AG08396 (cell line): ENCODE measurements at places on chromosomes 2 and 18.

GRCh38 chr2:48600204-48600813, 17.3 kb upstream of the GTF2A1L start:
- peak; percentile 35 for DNase-seq

DNA sequence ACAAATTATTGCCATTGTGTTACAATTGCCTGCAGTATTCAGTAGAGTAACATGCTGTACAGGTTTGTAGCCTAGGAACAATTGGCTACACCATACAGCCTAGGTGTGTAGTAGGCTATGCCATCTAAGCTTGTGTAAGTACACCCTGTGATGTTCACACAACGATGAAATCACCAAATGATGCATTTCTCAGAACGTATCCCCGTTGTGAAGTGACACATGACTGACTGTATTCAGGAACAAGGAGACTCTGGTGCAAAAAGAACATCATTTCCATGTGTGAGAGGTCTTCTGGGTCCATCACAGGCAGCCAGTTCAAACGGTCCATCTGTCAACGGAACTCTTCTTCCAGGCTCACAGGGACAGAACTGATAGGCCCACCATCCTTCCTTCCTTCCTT, 263.7 kb downstream of the ANAPC1 start:
- DNase-seq, result no peak

- no peak for DNase-seq
Observed at GRCh38 chr18:11969904-11970835, 11.1 kb upstream of the IMPA2 start.

DNA sequence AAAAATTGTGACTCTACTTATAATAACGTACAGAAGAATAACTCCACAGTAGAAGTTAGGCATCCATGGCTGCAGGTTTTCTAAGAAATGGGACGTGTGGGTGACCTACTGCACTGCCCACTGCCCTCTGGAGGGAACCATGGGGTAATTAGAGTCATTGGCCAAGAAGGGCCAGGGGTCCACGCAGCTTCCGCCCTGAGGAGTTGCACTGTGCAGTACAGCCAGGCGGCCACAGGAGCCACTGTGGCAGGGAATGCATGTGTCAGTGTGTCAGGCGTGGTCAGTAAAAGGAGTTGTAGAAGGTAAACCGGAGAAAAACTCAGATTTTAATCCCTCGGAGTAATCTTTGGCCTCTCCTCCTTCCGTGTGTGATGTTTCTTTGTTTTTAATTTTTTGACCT, 24.8 kb downstream of the NCK2 start:
- no peak for DNase-seq

GRCh38 chr2:204279819-204280218, 265.5 kb upstream of the PARD3B start:
- DNase-seq, result no peak

GRCh38 chr18:55458456-55459203, 129.4 kb downstream of the TCF4 start:
- no peak for DNase-seq

DNA sequence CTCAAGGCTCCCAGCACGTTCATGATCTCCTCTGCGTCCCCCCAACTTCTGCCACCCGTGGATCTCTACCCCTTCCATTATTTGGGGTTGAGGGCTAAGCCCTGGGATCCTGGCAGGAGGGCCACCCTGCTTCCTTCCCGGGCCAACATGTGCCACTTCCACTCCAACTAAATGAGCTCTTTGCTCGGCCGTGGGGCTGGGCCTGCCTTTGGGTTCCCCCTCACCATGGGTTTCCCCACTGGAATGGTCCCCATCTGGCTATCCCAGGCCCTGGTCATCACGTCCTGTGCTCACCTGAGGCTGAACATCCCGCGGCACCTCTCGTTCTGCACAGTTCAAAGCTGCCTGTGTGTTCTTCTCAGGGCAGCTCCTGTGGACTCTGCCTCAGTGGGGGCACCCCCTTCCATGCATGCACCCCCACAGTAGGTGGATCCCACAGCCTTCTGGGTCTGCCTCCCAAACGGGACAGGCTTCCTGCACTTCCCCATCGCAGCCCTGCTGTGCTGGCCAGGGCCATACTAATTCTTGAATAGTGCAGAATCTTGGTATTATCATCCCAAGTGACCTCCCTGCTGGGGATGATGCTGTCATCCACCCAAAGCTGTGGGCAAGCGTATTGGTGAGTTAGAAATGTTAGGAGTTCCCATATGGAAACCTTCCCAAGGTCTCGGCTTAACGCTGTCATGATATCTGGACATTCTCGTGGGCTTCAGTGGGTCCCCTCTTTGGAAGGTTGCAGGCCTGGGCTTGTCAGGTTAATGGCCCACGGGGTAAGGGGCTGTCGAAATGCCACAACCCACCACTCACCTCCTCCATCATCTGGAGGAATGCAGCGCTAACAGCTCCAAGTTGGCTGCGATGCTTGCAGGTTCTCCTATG, 150.5 kb upstream of the TWIST2 start:
- no peak for DNase-seq

- DNase-seq, result no peak
Observed at GRCh38 chr2:120887320-120887697, 151.6 kb downstream of the GLI2 start.

- no peak for DNase-seq
Observed at GRCh38 chr2:101197215-101197745, 46.1 kb upstream of the TBC1D8 start.

- no peak for DNase-seq
Observed at GRCh38 chr2:241035142-241035817, 36.9 kb downstream of the SNED1 start.

DNA sequence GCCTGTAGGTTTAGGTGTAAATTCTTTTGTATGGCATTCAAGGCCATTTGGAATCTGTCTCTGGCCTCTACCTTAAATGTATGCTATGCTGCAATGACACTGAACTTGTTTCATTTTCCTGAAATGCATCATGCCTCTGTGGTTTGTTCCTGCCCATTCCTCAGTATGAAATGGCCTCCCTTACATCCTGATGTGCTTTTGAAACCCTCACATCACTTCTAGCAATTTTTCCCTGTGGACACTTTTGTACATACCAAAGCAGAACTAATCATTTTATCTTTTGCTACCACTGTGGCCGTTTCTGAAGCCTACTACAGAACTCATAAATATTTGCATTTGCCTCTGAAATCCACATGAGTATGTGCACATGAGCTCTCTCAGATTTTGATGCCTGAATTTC, 557.2 kb downstream of the ERBB4 start:
- peak; percentile 2 for DNase-seq

DNA sequence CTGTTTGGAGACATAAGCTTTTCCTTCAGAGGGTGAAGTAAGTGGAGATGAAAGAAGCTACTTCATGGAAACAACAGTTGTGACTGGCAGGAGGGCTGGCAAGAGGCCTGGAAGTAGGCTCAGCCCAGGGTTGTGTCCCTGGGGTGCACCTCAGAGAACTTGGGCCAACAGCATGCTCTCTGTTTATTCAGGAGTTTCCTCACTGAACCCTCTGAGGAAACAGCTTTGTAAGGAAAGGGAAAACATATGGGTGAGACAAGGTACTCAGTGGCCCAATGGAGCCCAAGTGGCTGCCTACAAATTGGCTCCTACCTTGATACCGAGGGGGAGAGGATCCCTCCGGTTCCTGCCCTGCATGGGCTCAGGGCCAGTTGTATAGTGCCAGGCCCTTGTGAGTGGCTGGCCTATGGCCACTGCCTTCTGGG, 115.5 kb upstream of the ITGA6 start:
- no peak for DNase-seq

DNA sequence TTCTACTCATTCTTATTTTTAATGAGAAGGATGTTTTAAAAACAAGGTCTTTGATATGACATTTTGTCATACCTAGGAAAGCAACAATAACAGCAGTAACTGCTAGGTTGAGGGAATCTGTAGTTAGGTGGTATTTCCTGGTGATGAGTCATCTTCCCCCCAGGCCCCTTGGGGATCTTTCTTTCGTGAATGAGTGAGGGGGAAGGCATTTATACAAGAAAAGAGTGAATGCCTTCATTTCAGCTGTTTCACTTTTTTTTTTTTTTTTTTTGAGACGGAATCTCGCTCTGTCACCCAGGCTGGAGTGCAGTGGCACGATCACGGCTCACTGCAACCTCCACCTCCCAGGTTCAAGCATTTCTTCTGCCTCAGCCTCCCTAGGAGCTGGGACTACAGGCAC, 108.6 kb downstream of the MAP4K4 start:
- no peak for DNase-seq

- DNase-seq, result no peak
Observed at GRCh38 chr2:165376571-165376975, 92.9 kb upstream of the CSRNP3 start.
